ENCODE measurements at places on chromosomes 16 and 17.

GRCh38 chr17:2955931-2956582 is 107.3 kb downstream of the OR1D5 start:
- DNase-seq = no peak

- peak; percentile 52 for DNase-seq
These were observed 17.2 kb downstream of the CD300LB start for GRCh38 chr17:74513987-74514631.

GRCh38 chr16:85681255-85681654 is 7.5 kb downstream of the GINS2 start:
- DNase-seq = no peak

DNA sequence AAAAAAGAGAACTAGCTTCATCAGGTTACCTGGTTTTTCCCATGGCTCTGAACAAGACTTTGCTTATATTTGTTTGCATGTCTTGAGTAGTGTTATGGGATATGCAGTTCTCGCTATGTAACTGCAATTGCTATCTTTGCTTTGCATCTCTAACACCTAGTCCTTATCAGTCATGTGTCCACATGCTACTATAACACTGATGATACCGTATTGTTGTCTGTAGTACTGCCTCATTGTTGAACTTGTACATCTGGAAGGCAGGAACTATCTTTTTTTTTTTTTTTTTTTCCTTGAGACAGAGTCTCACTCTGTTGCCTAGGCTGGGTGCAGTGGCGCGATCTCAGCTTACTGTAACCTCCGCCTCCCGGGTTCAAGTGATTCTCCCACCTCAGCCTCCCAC is 2.5 kb downstream of the PSME3 start:
- DNase-seq = no peak

GRCh38 chr16:56424791-56425438 is 430 bp downstream of the AMFR start:
- peak; percentile 48 for DNase-seq

- no peak for DNase-seq
These were observed 11.9 kb upstream of the AURKB start for GRCh38 chr17:8222380-8222629.

DNA sequence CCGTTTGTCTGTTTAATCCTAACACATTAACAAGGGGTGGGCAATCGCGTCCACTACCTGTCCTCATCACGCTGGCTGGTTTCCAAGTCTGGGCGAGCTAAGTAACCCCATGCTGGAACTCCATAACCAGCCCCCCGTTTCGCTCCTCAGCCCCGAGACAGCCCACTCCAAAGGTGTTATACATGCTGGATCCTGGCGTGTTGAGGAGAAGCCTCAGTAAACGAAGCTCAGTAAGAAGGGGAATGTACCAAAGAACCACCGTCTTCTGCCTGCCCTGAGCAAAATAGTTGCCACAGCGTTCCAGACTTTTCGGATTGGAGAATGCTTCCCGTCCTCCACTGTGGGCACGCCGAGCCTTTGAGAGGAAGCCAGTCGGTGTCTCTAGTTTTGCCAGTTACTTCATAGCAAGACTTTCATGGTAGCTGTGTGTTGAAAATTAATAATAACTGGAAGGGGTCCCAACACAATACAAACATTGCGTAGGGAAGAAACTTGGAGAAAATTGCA is 16.1 kb upstream of the C17orf78 start:
- no peak for DNase-seq

DNA sequence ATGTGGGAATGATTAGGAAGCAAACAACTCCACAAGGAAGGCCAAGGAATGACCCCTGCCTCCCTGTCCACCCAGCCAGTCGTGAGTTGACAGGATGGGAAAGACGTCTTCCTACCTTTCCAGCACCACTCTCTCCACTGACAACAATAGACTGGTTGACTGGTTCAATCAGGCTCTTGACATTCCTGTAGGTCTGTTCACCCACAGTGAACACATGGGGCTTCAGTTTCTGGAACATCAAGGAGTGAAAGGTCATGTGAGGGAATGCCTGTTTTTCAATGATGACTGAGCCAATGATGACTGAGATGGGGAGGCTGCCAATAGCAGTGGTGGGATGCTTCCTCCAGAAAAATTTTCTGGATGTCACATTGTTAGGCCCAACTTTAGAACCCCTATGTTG is 9.6 kb downstream of the MYO19 start:
- no peak for DNase-seq

- no peak for DNase-seq
These were observed 42.6 kb upstream of the CDR2 start for GRCh38 chr16:22417019-22417418.

- no peak for DNase-seq
These were observed 6.2 kb downstream of the BECN1 start for GRCh38 chr17:42817866-42818265.

DNA sequence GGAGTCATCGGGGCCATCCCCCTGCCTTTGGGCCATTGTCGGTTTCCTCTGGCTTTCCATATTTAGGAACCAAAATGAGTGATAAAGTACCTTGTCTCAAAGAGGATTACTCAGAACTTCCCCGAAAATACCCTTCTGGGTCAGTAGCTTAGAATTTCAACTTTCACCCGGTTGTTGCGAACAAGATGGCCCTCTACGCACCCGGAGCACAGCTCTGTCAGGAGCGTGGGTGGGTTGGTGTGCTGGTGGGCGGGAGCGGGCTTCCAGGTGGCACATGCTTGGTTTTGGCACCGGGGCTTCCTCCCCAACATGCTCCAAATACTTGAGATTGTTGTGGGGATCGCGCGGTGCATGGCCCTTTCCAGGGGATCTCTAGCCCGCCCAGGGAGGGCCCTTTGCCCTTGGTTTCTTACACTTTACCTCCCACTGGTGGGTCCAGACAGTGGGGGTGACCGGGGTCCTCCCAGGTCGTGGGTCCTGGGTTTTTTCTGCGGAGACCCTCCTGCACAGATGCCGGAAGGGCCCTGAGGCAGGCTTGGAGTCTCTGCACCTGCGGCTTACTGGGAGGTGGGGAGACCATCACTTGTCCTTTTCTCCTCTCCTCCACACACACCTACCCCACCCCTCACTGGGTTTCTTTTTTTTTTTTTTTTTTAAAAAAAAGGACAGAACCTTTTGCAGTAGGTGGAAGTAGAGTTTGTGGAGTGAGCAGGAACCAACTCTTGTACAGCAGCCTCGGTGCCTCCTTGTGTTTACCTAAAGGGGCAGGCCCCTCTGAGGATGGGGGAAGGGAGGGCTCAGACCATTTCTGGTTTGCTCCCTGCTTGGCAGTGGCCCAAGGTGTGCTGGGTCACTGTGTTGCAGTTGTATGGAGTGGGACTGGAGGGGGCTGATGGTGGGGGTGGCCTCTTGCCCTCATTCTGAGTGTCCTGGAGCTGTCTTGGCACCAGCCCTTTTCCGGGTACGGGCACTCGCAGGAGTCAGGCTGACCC is 142.1 kb downstream of the SEC14L1 start:
- no peak for DNase-seq

DNA sequence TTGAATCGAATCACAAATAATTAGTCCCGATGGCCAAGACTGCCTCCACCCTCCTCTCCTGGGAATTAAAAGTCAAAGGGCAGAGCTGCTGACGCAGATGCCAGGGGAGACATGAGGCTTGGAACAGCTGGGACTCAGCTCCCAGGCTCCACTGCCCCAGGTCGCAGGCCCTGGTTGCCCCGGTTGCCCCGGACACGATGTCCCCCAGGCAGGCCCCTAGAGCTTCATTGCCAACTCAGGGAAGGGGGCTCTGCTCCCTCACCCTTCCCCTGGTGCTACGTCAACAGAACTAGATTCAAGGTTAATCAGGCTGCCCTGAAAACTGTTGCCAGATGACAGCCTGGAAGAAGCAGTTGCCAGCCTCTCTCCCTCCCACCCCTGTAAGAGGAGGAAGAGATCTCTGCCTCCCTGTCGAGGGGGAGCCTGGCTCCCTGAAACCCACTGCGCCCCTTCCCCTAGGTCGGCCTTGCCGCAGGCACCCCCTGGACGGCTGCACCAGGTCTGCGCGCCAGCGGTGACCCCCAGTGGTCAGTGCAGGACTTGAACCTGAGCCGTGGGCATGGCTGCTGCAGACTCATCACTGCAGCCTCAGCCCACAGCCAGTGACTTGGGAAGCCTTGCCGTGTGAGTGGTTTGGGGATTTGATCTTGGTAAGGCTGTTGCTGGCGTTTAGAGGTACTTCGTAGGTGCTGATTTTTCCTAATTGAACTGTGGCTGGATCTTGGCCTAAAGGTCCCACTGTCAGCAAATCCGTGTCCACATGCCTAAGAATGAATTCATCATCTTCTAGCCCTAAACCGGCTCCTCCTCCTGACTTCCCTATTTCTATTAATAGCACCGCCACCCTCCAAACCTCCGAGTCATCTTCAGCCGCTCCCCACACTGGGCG is 84.1 kb upstream of the TOB1 start:
- DNase-seq = peak; percentile 70

GRCh38 chr17:72340836-72341235 is 220.0 kb downstream of the SOX9 start:
- no peak for DNase-seq

- peak; percentile 61 for DNase-seq
These were observed 2.2 kb upstream of the CHD3 start for GRCh38 chr17:7886227-7887037.

DNA sequence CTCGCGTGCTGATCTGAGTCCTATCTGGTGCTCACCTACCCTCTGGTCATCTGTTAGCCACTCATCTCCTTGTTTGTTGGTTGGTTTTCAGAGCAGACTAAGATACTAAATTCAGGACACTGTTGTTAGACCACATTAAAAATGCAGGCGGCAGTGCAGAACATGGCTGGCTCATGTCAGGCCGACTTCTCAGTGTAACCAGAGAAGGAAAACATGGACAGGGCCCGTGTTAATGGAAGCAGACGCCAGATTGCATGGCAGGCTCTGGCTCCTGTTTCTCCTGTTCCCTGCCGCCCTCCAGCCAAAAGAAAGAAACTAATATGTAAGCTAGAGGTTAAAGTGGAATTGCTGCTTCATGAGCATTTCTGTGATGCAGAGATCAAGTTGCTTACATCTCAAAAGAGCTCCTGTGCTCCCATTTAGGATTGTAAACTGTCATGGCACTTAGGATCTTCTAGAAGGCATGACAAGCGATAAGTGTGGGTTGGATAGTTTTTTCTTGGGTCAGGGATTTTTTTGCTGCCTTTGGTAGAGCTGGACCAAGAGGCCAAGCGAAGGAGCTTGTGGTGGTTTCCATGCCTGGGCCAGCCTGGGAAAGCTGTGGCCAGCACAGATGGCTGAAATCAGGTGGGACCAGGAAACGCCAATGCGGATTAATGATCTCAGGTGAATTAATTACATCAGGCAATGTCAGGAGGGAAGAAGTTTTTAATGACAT is 56.1 kb downstream of the YPEL2 start:
- peak; percentile 77 for DNase-seq
